ENCODE measurements at places on chromosomes 1 and 21.

DNA sequence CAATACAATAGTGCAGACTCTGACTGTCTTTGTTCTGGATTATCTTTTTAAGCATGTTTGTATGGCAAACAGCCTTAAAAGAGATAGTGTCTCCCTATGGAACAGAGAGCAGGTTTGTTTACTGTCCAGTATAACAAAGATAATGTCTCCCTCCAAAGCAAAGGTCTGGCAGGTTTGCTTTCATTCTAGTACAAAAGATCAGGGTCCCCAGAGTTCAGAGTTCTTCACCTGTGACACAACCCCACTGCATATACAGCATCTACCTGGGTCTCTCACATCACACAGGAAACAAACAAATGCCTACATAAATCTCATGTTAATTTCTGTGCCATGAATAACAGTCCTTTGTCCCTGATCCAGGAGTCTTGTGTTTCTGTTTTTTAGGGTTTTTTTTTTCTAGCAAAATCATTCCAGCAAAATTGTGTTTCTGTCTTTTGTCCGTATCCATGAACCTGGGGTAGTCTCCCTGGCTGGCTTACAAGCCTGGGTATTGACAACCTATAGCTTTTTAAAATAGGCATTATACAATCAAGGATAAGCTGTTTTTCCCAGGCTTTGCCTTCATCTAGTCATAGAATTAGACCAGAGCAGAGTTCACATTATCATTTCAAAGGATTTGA is 89.4 kb upstream of the PTBP2 start:
- no peak for DNase-seq

- DNase-seq: no peak
These were observed 2.2 kb upstream of the FH start for GRCh38 chr1:241521718-241522117.

- no peak for DNase-seq
These were observed 86.4 kb upstream of the SPATA6 start for GRCh38 chr1:48558366-48558765.

- DNase-seq: no peak
These were observed 6.3 kb upstream of the ETV3 start for GRCh38 chr1:157144509-157144908.

DNA sequence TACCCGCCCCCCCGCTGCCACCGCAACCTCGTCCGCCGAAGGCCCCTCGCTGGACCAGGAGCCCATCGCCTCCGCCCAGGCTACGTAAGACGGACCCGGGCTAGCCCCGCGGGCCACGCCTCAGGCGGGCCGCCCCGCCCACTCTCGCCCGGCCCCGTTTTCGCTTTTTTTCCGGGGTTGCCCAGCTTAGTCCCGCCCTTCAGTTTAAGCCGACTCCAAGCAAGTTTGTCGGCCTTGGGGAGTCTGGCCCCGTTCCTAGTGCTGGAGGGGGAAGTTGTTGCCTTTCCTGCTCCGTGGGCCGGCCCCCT is 3.0 kb downstream of the RUSC1 start:
- peak; percentile 57 for DNase-seq

GRCh38 chr1:237394281-237394680 is 352.3 kb downstream of the RYR2 start:
- no peak for DNase-seq

DNA sequence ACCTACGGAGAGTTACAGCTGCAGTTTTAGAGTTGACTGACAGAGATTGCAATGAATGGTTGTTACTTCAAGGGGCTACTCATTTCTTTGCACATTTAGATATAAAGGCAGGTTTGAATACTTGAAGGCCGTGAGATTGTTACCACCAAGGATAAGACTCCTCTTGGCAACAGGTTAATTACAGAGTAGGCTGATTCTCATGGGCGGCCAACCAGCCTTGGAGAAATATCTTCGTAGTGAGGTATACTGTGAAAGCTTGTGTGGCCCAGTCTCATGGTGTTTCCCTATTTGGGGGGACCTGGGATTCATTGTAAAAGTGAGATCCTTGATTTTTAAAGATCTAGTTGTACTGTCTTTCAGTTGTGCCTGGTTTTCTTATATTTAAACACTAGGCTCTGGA is 103.2 kb upstream of the OLFM3 start:
- DNase-seq: no peak

DNA sequence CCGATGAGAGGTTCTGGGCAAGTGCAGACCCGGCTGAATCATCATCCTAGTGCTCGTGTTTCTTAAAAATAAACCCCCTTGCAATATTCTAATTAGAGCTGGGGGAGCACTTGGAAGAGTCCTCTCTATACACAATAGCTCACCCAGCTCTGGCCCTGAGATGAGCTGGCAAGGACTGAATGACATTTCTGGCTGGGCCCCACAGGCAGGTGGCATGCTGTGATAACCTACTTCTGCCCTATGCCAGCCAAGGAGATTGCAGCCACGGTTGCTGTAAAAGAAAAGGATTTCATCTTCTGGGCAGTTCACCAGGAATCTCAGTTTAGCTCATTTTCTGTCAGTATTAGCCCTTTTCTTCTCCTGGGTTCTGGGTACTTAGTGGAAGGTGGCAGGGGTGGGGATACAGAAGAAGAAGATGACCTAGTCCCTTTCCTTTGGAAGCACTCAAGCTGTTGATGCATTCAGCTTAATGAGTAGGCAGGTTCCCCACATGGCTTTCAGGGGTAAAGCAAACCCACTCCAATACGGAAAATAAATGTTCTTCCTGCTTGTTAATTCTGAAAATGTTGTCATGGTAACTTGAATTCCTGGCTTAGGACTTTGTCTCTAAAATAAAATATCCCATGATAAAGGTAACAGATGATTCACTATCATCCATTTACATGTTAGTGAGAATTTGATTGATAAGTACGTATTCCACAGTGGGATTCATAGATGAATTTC is 32.2 kb downstream of the VASH2 start:
- DNase-seq: no peak

GRCh38 chr1:90494748-90495282 is 222.3 kb downstream of the BARHL2 start:
- no peak for DNase-seq

Measured in posterior cingulate gyrus (tissue), 11 donors.